ENCODE measurements at places on chromosomes 7 and 10.

- DNase-seq: no peak
Observed at GRCh38 chr10:11245510-11245909, 227.8 kb downstream of the CELF2 start.

- no peak for DNase-seq
Observed at GRCh38 chr10:47418321-47418720, 34.2 kb upstream of the ZNF488 start.

- peak; percentile 94 for DNase-seq
Observed at GRCh38 chr10:74924251-74924963, 98.0 kb downstream of the KAT6B start.

- DNase-seq: no peak
Observed at GRCh38 chr7:72310301-72310700, 101.8 kb downstream of the CALN1 start.

GRCh38 chr10:110775406-110775805 is 96.3 kb upstream of the PDCD4 start:
- no peak for DNase-seq

DNA sequence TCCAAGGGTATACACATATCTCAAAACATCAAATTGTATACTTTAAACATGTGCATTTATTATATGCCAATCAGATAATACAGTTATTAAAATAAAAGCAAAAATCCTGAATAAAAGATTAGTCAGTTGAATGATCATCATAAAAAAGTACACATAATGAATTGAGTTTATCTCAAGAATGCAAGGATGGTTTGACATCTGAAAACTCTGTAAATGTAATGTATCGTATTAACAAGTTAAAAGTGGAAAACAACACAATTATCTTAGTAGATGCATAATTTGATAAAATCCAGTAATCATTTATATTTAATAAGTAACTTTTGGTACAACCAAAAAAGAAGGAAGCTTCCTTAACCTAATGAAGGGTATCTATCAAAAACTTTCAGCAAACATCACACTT is 86.6 kb downstream of the COL28A1 start:
- no peak for DNase-seq

- DNase-seq: peak; percentile 30
Observed at GRCh38 chr10:6813856-6814255, 233.8 kb upstream of the PRKCQ start.

- DNase-seq: no peak
Observed at GRCh38 chr7:80678707-80679106, 40.3 kb downstream of the CD36 start.

DNA sequence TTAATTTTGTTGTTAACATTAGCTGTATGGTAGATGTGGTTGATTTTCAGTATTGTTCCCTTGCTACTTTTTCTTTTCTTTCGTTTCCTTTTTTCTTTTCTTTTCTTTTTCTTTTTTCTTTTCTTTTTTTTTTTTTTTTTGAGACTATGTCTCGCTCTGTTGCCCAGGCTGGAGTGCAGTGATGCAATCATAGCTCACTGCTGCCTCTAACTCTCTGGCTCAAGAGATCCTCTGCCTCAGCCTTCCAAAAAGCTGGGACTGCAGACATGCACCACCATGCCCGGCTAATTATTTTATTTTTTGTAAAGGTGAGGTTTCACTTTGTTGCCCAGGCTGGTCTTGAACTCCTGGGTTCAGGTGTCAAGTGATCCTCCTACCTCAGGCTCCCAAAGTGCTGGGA is 14.4 kb downstream of the SLC26A3 start:
- no peak for DNase-seq

DNA sequence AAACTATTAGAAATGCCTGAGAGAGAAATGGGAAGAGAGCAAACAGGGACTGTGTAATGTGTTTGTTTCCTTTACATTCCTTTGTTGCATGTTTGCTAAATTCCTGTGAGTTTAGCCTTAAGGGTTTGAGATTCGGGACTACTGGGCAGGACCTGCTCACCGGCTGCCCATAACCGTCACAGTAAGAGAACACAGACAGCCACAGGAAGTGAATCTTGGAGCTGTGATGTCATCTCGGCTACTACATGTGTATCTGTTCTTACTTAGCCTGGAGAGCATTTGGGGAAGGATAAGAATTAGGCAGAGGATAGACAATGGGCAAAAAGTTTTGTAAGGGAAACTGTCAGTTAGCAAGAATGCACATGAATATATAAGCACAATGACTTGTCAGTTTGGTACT is 485.1 kb upstream of the KLF6 start:
- DNase-seq: peak; percentile 90

DNA sequence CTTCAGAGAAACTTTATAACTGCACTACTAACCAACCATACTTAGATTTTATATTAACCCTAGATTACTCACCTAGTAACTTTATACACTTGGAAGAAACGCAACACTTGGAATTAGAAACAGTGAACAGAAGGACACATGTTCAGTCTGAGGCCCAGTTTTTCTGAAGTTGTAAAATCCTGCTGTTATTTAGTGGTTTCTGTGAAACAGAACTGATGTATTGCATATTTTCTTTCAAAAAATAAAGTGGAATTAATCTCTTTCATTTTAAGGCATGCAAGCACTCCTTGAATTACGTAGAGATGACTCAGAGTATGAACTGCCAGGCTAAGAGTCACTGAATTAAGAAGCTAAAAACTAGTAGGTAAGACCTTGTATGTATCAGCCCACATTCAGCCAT is 215.8 kb downstream of the SKAP2 start:
- DNase-seq: peak; percentile 9

GRCh38 chr10:106705681-106706100 is 458.8 kb downstream of the SORCS1 start:
- peak; percentile 30 for DNase-seq

DNA sequence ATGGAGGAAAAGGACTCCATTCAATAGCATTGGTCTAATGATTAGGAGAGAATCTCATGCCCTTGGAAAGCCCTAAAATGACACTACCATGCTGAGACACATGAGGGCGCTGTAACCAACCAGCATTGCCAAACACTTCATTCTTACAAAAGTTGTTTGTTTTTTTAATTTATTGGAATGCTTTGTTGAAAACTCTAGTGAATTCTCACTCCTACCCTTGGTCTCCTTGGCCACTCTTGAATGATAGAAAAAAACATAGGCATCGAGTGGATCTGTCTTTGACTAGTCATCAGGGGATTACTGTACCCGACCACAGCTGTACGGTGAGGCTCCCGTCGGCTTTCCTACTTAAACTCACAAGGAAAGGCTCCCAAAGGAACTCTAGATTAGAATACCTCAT is 29.3 kb upstream of the ADD3 start:
- peak; percentile 67 for DNase-seq

- DNase-seq: no peak
Observed at GRCh38 chr10:93548376-93549071, 17.9 kb upstream of the FFAR4 start.

GRCh38 chr10:22500656-22501340 is 155.5 kb downstream of the SPAG6 start:
- DNase-seq: peak; percentile 13

DNA sequence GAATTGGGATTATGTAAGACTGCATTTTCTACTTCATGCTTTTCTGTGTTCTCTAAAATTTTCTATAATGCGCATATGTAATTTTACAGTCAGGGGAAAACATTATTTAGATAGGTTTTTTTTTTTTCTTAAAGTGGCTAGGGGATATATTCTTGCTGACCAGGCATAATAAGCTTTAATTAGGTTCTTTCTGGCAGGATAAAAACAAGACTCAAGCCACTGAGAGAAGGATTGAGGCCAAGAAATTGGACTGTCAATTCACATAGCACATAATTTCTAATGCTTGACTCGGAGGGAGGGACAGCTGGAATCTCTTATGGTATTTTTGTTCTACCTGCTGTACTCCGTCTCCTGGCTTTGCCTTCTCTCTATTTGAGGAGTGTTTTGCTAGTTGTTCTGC is 119.8 kb upstream of the NPVF start:
- DNase-seq: no peak

DNA sequence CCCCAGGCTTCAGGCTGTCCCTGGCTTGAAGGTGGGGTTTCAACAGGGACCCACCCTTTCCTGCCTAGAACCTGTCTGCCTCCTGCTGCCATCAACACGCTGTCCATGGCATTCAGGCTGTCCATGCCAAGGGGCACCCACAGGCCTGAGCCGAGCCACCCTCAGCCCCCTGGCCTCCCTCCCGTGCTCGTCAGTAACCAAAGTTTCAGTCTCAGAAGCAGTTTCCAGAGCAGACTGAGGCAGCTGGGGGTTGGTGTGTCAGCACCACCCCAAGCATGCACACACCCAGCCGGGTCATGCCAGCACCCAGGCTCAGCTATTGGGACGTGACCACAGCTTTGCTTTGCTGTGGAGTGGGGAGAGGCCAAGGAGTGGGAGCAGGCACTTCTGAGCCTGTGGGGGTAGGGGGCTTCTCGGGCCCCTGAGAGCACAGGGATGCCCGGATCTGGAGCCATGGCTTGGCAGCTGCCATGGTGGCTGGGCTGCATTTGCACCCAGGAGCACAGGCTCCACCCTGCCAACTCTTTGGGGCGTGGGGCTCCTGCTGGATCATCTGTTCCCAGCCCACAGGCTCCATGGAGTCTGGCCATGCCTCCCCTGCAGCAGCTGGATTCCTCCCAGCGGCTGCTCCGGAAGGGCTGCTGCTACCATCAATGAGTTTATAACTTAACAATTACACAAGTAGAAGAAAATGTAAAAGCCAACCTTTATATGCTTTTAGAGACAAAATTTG is 314.5 kb upstream of the SEMA3C start:
- no peak for DNase-seq

DNA sequence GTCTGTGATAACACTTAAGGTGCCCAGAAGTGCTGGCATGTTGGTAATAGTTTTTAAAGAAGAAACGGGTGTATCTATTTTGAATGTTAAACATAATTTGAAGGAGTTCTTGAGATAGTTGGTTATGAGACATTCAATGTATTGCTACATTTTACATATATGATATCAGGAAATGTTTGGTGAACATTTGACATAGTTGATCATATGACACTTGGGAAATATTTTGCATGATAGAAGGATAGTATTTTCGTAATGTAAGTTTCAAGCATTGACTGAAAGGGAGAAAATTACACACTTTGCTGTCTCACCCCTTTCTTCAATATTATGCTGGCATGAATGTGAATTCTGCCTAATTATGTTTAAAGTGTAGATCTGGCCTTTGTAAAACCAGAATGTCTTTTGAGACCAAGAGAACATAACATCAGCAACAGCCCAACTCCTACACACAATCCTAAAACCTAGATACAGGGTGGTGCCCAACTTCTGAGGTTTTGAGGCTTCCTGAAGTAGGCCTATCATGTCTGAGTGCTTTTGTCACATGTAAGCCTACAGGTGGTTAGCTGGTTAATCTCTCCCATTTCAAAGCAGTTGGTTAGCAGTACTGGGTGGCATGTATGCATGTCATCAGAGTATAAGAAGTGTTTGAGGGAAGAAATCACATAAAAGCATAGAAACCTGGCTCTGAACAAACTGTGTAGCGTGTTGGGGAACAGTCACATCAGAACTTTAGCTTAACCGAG is 2.1 kb downstream of the ADD3 start:
- DNase-seq: no peak

GRCh38 chr10:51255381-51255780 is 181.1 kb downstream of the PRKG1 start:
- no peak for DNase-seq

All from fibroblast of gingiva (primary cell).